ENCODE measurements at places on chromosomes 3 and 15.

DNA sequence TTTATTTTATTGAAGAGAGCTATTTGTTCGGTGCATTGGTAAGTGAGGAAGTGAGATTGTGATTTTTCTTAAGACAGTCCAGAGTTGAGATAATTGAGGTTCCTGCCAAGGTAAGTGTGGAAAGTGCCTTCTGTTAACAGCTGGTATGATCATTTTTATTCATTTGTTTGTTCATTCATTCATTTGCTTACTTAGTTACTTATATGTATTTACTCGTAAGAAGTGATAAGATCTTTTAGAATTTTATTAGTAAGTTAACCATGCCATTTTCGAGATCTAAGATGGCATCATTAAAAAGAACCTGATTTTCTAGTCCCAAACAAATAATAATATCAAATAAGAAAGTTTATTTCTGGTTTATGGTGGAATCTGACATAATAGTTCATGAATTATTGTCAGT is 150.0 kb downstream of the GHSR start:
- DNase-seq, result no peak

DNA sequence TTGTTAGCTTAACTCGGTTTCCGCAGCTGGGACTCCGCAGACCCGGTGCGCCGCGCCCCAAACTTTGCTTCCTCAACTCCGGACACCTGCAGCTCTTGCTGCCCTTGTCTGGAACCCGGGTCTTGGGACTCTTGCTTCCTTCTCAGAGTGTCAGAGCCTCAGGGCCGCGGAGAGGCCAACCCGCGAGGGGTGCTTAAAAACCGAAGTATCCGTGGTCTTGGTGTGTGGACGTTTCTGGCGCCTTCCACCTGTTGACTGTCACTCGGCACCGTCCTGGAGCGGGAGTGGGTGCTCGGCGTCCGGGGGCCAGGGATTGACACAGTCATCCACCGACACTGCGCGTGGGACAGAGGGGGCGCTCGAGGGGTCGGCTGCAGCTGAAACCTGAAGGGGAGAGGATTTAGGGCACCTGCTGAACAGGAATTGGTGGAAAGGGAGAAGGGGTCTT is 386 bp downstream of the SQOR start:
- peak; percentile 34 for DNase-seq

- DNase-seq, result no peak
These were observed 65.9 kb upstream of the STT3B start for GRCh38 chr3:31466866-31467265.

- no peak for DNase-seq
These were observed 1.7 kb downstream of the RAB11A start for GRCh38 chr15:65870889-65871533.

DNA sequence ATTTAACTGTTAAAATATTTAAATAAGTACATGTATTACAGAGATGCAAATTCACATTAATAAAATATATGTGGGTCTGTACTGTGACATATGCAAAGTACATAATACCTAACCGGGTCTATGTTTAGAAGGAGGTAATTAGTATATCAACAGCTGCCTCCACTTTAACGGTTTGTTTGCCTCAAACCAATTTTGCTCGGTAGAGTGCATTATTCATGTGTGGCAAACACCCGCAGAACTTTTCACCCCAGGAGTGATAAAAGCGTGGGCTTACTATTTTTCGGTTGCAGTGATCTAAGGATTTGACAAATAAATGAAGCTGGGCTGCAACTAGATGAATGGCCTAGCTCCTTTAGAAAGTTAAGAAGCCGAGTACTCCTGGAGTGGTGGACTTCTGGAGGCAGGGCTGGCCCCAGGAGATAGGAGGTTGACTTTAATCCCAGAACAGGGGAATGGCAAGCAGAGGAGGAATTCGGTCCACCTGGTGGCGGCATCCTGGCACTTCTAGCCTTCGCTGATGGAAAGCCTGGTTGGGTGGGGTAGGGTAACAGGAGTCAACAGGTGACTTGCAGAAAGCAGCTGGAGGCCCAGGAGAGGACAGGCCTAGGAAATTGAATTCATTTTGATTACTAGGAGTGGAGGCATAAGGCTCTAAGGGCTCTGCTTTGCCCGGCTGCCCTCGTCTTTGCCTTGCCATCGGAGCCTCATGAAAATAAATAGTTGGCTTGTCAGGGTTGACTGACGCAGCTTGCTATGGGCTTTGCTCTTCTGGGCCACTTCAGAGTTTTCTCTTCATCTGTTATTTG is 2.4 kb downstream of the SLCO3A1 start:
- no peak for DNase-seq

GRCh38 chr15:94272251-94272898 is 41.0 kb downstream of the MCTP2 start:
- DNase-seq, result no peak

DNA sequence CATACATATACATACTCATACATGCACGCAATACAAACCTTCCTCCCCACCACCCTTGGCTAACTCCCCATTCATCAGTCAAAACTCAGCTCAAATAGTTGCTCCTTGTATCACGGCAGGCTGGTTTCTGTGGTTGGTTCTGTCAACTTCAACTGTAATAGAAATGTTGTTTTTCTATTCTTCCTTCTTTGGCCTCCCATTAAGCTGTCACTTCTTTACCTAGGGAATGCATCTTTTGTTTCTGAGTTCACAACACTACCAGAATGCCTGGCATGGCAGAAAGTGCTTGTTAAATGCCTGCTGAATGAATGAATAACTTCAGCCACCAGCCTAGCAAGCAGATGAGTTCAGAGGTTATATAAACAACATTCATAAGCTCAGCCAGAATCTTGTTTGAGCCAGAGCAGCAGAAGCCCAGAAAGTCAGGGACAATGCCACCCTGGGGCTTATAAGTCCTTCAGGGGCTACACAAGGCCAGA is 63.1 kb downstream of the B3GALNT1 start:
- DNase-seq, result no peak

GRCh38 chr15:22866079-22866478 is 27.6 kb downstream of the NIPA2 start:
- DNase-seq, result no peak

DNA sequence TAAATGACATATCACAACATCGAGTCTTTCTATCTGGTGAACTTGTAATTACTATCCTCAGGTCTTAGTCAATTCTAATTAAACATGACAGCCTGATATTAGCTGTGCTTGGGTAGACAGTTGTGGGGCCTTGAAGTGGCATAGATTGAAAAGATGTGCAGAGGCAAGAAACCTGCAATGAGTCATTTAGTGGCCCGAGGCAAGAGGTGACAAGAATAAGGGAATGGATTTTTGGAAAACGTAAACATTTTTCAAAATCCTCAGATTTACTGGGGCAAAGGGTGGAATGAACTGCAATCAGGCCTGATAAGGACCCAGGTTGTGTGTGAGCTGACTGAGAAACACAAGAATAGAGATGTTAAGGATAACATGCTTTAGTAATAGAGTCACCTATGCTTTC is 29.5 kb upstream of the ULK4 start:
- DNase-seq, result no peak

DNA sequence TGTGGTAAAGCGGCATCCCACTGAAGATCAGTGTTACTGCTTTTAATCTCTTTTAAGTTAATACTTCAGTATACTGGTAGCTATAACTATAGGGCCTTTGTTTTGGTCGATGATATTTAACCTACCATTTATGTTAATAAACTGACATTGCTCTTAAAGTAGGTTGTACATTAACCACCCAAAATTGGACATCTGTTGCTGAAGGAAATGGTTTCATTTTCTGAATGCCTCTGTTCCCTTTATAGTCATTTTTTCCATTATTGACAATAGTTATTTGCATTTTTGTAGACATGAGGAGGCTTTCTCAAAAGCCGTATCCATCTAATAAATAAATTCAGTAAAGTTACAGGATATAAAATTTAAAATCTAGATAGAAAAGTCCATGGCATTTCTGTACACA is 252.4 kb upstream of the UBE2E1 start:
- DNase-seq, result no peak

DNA sequence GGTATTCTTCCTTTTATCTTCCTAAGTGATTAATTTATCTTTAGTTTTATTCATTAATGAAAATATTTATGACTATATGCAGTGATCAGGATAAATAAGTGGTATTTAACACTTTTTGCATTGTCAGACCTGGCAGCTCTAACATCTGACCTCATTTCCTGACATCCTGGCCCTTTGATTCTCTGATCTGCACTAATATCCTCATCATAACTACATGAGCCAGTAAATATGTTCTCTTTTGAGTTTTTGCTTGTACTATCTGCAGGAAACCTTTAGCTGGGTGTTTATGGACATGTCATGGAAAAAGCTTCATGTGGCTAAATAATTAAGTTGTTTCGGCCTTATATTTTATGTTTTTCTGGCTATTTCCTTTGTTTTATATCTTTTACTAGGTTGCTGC is 10.5 kb downstream of the NKTR start:
- DNase-seq, result no peak

DNA sequence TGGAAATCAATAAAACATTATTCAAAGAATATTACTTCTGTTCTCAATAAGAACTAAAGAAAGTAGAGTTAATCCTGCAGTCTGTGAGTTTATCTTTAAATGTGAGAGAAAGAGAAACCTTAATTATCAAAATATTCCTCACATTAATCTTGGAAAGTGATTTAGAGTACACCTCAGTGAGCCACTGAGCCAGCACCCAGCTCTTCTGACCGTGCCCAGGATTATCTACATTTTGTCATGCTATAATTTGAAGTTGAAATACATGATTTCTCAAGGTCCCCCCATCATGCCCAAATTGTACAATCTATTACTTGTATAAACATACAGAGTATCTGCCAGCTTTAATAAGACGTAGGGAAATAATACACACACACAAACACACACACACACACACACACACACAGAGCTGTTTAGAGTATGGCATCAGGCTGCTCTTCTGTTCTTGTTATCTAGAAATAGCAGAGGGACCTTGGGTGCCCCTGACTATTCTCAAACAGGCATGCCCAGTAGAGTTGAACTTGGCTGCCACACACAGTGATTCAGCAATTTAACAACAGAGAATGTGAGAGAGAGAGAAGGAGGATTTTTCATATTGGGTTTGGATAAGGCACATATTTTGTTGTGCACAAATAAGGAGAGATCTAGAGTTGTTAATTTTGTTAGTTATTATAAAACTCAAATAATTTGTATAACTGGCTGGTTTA is 74.4 kb downstream of the P2RY1 start:
- DNase-seq, result no peak

DNA sequence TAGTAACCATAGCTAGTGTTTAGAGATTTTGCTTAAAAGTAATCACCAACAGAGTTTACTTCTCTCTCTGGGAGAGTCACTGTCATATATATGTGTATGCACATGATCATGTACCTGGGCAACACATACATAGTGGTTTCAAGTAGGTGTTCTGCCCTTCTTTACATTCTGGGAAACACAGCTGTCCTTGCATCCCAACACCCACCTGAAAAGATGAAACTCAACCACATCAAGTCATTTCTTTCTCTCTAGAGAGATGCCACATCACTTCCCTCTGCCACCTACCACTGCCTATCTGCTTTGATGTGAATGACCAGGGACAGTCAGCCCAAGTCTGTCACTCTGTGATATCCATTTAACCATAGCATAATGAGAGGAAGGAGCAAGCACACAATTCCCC is 155.8 kb upstream of the GADL1 start:
- no peak for DNase-seq

GRCh38 chr3:189914799-189915198 is 205.9 kb downstream of the P3H2 start:
- no peak for DNase-seq

DNA sequence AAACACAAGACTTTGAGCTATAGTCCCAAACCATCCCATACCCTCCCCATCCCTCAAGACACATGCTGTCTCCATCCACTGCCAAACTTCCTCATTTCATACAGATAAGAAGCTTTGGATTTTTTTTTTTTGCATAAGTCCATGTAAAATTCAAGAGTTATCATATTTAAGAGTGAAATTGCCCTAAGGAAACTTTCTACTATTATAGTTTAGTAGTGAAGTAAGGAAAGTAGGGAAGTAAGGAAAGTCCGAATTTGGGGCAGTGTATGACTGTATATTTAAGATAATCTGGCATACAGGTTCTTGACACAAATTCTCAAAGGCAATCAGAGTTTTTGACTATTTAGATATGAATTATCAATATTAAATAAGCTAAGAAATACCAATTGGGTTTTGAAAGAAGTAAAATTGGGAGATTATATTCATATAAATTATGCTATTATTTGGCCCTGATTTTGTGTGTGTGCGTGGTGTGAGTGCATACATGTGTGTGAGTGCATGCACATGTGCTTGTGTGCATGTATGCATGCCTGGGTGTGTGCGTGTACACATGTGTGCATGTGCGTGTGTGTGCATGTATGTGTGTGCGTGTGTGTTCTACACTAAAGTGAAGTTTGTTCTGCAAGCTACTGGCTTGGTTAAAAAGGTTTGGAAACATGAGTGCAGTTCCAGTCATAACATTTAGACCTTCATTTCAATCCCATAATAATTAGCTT is 83.6 kb upstream of the MBNL1 start:
- no peak for DNase-seq

DNA sequence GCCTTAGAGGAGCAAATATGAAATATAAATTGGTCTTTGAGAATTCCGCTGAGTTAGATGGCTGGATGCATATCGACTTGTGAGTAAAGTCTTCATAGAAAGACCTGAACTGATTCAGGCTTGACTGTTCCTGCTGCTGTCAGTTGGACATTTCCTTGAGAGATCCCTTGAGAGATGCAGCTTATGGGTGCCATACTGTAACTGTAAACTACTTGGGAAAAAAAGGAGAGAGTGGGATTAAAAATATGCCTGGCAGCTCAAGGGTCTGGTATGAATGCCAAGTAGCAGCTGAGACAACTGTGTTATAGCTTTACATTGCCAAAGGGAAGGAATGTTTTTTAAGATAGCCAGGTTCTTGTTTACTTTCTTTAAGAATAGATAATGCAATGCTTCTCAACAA is 926.6 kb downstream of the EPHA3 start:
- DNase-seq, result no peak

DNA sequence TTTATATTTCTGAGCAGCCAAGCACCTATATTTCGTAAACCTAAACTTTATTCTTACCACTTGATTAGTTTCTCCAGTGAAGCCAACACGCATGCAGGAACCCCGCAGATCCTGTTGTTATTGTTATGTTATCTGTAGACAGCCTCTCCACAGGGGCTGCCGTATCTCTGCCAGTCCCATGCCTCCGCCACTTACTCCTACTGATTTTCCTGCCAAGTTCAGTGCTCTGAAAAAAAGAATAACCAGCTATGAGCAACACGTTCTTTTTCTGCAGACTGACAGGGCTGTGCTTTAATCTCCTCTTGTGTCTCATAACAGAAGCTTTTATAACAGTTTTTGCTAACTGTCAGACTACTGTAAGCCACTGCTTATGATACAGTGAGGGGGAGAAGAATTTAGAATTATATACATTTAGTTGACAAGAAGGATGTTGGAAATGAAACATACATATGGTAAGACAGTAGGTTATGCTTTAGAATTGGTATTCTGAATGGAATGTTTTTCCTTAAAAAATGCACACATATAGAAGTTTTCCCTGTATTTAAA is 347.4 kb downstream of the SI start:
- no peak for DNase-seq

DNA sequence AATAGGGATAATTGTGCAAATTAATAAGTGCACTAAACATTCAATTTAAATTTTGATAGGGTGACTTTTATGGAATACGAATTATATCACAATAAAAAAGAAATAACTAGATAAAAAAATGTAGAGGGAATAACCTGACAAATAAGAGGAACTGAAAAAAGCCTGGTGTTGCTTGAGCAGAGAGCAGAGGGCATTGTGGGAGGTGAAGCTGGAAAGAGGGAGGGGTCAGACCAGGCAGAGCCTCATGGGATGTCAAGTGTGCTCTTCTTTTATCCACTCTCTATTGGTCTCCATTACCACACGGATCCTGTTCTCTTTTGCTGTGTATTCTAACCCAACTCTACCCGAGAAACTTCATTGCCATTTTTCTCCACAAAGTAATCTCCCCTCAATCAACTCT is 264.0 kb upstream of the CRBN start:
- DNase-seq, result no peak
